ENCODE measurements at places on chromosomes 12 and 14.

DNA sequence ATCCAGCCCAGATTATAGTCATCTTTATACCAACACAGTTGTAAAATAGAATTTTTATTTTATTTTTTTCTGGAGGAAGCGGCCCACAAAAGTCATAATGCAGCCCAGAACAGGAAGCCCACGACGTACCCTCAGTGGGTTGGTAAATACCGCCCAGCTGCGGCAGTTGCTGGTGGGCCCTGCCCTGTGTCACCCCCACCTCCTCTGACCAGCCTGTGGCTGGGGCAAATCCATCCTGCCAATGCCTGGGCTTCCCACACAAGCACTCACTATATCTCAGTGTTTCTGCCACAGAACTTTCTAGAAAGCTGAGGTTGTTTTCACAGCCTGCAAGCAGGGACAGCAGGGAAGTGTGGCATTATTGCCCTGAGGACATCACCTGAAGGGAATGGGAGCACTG lies 171.4 kb upstream of the GSC start:
- DNase-seq: no peak

- DNase-seq: no peak
These were observed 36.2 kb upstream of the ETNK1 start for GRCh38 chr12:22588817-22589216.

- DNase-seq: no peak
These were observed 1042.4 kb downstream of the AACS start for GRCh38 chr12:126107659-126108058.

- DNase-seq: no peak
These were observed 184.3 kb downstream of the ADGRD1 start for GRCh38 chr12:131137836-131138637.

GRCh38 chr14:88272390-88273269 lies 50.4 kb downstream of the KCNK10 start:
- no peak for DNase-seq

- no peak for DNase-seq
These were observed 83.7 kb downstream of the PHETA1 start for GRCh38 chr12:111285200-111285599.

GRCh38 chr12:6745741-6746525 lies 7.0 kb downstream of the MLF2 start:
- DNase-seq: peak; percentile 50

DNA sequence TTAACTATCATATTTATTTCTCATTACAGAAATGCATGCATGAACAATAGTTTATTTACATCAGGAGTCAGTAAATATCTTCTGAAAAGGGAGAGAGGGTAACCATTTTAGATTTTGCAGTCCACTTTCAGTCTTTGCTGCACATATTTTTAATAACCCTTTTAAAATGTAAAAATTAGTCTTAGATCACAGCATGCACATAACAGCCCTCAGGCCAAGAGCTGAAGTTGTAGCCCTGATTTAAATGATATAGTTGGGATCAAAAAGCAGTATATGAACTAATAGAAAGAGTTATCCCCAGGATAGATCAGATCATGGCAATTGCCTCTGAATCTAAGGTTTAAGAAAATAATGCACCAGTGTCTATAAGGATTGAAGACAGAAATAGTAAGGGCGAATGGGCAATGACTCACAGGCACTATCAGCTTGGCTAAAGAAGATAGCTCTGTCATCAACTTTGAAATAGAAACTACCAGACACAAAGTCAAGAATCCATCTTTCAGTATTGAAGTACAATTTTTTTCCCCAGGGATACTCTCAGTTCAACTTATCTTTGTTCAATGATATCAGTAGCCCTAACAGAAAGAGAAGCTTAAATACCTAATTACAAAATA lies 13.1 kb upstream of the CLEC7A start:
- no peak for DNase-seq

- no peak for DNase-seq
These were observed 133.0 kb upstream of the ABCD2 start for GRCh38 chr12:39752482-39753137.

GRCh38 chr14:38124506-38124905 lies 83.2 kb upstream of the SSTR1 start:
- no peak for DNase-seq

- DNase-seq: no peak
These were observed 22.6 kb upstream of the AMIGO2 start for GRCh38 chr12:47102406-47102805.

GRCh38 chr12:5177731-5178130 lies 134.1 kb downstream of the KCNA5 start:
- no peak for DNase-seq

DNA sequence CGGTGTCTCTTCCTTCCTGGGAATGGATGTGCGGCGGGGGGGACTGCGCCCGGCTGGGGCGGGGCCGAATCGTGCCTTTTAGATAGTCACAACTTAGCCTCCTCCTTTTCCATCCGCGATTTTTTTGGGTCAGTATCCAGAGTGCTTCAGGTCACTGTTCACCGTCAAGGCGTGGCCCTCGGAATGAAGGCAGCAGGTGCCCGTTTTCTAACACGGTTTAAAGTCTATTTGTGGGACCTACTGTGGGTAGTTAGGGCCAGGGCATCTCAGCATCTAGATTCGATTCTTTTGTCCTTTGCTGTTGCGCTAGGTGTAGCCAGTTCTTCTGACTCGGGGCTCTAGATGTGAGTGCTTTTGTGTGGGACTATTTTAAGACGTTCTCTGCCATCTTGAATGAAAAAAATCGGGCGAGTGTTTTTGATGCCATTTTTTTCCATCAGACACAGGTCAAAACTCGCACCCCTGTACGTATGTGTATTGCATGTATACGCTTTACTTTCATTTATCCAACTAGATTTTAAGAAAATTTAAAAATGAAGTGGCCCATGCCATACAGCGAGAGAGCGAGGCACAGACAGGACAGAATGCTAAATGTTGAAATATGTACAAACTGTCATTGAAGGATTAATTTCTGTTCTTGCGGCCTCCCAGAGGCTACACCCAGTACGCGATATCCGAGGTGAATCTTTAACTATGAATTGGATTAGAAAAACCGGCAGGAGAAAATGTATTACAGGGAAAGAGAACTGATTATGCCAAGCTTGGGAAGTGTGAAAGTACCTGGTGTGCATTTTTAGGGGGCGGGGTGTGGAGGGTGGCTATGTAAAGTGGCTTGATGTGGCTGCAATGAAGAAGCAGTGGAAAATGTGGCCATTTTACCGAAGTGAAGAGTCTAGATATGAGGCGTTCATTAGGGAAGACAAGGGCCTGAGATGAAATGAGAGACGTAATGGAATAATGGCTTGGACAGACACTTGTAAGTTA lies 835 bp downstream of the VEZT start:
- DNase-seq: peak; percentile 37

GRCh38 chr12:105455261-105455660 lies 124.8 kb downstream of the C12orf75 start:
- no peak for DNase-seq

DNA sequence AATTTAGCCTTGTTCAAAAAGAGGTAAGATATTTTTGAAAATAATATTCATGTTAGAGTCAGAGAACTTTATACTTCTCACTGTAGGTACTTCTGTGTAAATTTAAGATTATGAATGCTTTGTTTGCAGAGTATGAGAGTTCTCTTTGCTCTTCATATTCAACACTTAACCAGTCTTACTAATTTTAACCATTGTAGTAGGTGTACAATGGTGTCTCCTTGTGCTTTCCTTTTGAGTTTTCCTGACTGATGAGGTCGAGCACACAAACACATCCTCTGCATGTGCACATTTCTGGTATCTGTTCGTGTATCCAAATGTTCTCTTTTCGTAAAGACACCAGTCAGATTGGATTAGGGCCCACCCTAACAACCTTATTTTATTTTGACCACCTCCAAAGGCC lies 45.8 kb downstream of the MIA2 start:
- DNase-seq: no peak

All from GM10248 (cell line).